Inflammatory macrophage (primary cell): ENCODE measurements at places on chromosomes 5 and 9.

GRCh38 chr9:8278048-8278447 is 478.5 kb upstream of the DMAC1 start:
- no peak for DNase-seq

DNA sequence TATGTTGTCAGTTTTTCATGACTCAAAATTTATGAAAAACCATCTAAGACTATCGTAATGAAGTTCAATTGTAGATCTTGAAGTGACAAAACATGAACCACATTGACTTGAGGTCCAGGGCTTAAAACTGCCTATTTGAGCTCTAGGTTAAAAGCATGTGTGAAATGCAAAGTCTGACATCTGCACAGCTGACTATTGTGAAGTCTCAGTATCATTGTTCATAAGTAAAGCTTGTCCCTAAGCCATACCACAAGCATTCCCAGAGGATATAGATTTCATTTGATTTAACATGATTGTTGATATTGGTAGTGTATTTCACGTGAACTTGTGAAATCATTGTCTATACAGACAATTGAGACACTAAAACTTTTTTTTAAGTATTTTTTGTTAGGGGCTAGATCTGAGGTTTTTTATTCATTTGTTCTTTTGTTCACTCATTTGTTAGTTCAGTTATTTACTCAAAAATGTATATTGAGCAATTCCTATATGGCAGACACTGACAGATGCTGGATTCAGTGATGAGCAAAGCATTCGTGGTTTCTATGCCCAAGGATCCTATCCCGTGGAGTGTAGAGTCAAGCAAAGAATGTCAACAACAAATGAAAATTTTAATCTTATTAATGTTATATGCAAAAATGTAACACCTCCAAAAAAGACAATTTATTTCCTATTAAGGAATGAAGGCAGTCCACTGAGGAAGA is 485.2 kb downstream of the RAB3C start:
- DNase-seq = no peak

- no peak for DNase-seq
Observed at GRCh38 chr9:127349483-127350113, 47.4 kb upstream of the SLC2A8 start.

DNA sequence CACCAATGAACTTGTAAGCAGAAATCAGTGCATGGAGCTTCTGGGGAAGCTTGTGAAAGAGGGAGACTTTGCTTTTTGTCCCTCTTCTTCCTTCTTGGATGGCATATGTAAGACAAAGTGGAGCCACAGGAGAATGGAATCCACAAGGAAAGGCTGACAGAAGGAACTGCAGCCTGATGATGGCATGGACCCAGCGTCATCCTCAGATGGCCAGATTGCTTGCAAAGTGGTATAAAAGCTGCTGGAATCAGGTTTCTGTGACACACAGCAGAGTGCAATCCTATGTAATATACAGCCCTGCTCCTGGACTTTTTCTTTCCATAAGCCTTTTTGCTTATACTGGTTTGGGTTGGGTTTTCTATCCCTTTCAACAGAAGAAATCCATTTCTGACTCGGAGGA is 31.4 kb upstream of the SPARC start:
- peak; percentile 19 for DNase-seq

DNA sequence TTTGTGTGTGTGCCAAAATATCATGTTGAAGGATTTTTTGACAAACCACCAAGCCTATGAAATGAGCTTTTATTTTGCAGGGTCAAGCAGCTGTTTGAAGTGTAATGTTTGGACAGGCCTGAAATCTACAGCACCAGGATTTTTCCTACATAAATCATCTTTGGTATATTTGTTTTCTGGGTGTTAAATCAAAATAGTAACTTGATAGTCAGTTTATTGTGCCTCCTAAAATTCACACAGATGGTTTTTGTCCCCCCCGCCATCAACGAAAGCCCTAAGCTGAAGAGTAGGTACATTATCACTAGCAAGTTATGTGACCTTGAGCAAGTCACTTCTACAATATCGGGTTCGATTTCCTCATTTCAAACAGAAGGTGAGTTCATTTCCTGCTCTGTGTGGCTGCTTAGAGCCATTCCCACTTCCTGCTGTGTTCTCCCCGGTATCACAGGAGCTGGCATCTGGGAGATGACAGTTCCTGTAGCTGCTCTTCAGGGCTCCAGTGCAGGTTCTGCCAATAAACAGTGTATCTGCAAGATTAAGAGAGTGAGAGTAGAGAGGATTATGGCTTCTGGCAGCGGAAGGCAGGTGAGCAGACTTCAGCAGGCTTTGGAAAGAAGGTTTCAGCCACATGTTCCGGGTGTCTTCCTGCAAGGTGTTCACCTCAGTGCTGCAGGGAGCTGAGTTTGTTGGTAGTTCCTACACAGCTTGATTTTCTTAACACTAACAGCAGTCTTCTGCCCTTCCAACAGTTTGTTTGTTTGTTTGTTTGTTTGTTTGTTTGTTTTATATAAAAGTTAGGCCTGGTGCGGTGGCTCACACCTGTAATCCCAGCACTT is 48.4 kb upstream of the GNE start:
- DNase-seq = no peak

DNA sequence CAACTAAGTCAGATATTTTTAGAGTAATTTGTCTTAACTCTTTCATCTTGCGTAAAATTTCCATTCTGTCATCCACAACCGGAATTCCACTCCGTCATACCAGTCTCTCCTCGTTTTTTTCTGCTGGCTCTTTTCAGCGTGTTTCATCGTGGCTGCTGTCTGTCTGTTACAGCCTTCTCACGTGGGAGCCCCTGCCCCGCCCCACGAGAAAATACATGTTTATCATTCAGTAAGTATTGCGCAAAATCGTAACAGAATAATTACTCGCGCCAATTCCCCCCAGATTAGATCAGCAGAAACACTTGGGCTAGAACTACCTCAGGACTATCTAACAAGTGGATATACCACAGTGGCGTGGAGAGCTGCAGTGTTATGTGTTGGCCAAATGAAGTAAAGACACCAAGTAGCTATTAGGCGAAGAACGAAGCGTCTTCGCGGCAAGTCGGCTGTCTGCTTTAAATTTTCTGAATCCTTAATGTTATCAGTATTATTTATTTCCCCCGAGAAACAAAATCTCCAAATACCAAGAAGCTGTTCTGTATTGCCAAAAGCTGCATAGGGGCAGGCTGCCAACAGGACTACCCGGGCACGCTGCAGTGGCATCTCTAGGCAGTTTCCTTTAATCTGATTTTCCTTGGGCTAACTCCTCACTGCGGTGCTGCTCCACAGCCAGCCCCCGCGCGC is 566 bp upstream of the FOCAD start:
- DNase-seq = peak; percentile 48

GRCh38 chr9:131734165-131734610 is 5.7 kb downstream of the RAPGEF1 start:
- peak; percentile 66 for DNase-seq

DNA sequence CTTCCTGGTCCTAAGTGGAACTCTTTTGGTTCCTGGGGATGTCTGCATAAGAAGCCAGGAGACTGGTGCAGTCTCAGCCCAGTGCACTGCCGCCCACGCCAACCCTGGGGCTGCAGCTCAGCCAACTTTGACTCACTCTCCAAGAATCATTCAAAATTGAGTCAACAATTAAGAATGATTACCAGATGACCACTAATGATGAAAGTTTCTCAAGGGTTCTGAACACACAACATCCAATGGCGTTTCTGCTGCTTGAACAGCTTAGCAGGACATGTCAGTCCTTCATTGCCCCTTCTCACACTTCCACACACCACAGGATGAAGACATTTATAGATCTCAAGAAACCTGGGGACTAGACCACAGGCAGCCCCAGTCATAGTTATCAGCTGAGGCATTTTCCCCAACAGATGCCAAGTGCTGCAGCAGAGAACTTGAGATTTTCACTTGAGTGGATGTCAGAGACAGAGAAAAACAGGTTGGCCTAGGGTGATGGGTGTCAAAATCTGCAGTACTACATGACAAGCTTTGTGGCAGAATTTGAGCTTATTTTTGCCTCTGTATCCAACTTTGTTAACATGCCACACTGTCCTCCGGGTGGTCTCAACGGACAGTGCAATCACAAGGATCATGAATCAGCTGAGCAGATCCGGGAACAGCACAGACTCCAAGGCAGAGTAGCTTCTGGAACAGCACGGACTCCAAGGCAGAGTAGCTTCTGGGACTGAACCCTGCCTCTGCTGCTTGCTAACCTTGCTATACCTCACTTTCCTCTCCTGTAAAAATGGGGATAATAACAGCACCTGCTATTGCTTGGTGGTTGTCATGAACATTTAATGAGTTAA is 356.1 kb downstream of the SPOCK1 start:
- DNase-seq = no peak

DNA sequence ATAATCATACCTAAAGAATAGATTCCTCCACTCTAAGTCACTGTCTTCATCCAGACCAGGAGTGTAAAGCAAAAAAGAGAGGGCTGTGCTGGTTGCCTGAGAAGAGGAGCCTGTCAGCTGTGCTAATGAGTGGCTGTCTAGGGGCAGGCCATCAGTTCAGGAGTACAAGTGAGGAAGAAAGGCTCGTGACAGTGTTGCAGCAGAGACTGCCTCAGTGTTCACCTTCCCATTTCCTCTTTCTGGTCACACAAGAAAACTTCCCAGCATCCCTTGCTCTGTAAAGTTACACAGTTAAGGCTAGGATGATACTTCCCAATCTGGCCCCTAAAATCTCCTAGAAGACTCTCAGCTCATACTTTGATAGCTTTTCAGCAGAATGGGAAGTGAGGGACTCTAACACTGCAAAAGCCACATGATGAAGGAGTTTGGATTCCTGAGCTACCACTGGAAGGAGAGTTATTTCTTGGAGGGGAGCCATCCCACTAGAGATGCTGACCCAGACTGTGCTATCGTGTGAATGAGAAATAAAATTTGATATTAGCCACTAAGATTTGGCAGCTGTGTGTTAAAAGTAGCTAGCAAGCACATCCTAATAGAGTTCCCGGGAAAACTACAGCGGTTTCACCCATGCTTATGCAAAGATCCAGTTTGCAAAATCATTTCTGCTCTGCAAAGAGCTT is 67.1 kb downstream of the ADAMTS12 start:
- peak; percentile 29 for DNase-seq
